ENCODE measurements at places on chromosomes 5 and 9.

- DNase-seq, result no peak
These were observed 130.2 kb downstream of the TLE1 start for GRCh38 chr9:81559197-81559596.

- DNase-seq, result no peak
These were observed 404.6 kb downstream of the GADD45G start for GRCh38 chr9:90009447-90009846.

DNA sequence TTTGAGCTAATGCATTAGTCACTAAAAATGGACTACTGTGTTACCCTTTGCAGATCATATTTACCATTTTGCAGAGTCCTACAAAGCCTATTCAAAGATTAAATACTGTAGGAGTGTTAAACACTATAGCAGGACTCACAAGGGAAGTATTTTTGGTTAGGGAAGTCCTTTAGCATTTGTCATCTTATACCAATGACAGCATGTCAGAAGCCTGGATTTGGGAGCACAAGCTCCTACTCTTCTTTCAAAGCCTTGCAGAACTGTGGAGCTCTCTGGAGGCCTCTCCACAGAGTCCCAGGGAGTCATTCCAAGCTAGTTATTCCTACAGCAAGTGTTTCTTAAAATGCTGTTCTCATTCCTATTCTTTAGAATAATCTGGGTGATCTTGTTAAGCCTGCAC is 288.8 kb downstream of the PIK3R1 start:
- no peak for DNase-seq

GRCh38 chr9:134344068-134344799 is 18.0 kb downstream of the RXRA start:
- no peak for DNase-seq

DNA sequence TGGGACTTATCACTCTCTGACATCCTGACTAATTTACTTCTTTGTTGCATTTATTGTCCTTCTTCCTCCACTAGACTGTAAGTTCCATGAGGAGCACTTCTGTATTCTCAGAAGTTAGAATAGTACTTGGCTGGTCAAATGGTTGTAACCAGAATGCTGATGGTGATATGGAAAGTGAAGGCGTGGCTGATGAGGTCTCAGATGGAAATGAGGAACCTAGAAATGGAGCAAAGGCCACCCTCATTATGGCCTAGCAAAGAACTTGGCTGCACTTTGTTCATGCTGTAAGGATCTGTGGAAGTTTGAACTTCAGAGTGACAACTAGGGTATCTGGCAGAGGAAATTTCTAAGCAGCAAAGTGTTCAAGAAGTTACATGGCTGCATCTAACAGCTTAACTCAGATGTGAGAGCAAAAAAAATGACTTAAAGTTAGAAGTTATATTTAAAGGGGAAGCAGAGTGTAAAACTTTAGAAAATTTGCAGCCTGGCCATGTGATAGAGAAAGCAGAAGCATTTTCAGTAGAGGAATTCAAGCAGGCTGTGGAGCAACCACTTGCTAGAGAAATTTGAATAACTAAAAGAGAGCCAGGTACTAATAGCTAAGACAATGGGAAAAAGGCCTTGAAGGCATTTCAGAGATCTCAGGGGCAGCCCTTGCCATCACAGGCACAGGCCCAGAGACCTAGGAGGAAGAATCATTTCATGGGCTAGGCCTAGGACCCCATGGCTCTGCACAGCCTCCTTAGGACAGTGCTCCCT is 14.9 kb upstream of the SLC22A5 start:
- DNase-seq, result no peak

- DNase-seq, result no peak
These were observed 64.3 kb upstream of the NAA35 start for GRCh38 chr9:85876628-85877027.

DNA sequence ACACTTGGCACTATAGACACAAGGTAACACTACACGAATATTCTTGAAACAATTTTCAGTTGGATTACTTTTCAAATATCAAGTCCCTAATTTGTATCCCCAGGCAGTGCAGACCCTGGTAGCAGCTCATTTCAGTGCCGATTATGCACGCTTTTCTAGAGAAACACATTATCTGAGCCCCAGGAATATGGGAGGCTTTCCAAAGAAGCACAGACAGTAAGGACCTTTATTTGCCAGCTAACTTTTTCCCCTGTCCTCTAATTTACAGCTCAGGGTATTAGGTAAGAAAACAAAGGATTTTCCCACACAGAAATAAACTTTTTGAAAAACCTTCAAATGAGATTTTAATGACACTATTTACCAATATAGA is 852.3 kb upstream of the DMAC1 start:
- no peak for DNase-seq

GRCh38 chr9:120879446-120879845 is 2.5 kb upstream of the PHF19 start:
- DNase-seq, result no peak

GRCh38 chr9:83959061-83959460 is 21.0 kb downstream of the HNRNPK start:
- no peak for DNase-seq

DNA sequence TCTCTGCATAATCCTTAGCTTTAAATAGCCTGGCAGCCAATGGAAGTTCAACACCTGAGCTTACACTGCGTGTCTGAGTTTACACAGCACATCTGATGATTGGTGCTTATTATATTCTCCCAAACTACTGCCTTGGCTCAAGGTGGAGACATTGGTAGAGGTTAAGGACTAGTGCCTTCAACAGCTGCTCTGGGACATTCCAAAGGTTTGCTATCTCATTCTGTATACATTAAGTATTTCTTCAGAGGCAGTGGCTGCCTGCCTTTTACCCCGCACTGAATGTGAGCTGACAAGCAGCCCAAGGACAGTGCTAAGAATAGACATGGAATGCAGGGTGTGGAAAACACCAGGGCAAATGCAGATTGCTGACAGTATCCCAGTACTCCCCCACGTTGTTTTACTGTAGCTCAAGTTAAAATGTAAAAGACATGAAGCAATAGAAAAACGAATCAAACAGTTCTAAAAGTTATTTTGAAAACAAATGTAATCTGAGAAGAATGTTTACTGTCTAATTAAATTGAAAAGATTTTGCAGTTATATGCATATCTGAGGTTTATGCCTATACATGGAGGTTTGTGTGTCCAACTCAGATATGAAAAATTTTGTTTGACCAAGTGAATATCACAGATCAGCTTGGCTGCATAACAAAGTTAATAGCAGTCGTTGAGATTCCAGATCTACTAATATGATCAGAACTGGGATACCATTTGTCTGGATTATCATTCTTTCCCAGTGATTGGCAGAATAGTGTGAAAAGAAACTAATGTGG is 1.8 kb downstream of the HSPB3 start:
- no peak for DNase-seq

GRCh38 chr5:140054086-140054689 is 11.1 kb upstream of the NRG2 start:
- DNase-seq, result no peak

DNA sequence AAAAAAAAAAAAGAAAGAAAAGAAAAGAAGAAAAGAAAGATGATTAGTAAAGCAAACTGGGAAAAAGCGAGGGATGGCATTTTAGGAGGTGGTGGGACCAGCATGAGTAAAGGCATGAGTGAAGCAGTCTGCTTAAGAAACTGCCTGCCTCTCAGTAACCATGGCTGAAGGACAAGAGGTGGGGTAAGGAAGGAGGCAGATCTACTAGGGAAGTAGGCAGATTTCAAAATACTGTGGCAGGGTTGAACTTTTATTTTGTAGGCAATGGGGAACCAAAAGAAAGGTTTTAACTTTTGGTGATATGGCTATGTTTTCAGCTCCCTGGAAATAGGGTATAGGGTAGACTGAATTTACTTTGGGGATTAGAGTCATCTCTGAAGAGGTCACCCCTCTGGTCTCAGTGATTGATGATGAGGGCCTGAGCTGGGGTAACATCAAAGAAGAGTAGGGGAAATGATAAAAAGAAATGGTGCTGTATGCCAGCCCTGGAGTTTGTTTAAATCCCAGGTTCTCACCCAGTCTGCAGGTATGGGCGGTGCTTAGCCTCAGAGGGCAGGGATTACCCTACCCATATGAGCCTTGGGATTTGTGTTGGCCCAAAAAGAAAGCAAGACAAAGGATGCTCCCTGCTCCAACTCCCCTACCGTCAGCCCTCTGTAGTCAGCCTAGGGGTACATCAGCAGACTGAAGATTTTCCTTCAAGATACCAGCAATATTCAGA is 316.2 kb downstream of the CWC27 start:
- DNase-seq, result no peak

- no peak for DNase-seq
These were observed 2.1 kb downstream of the RIC1 start for GRCh38 chr9:5631026-5631425.

- DNase-seq, result no peak
These were observed 4.8 kb downstream of the ANKRD34B start for GRCh38 chr5:80565330-80565729.

- no peak for DNase-seq
These were observed 271.1 kb downstream of the TRIM36 start for GRCh38 chr5:114898602-114899001.

DNA sequence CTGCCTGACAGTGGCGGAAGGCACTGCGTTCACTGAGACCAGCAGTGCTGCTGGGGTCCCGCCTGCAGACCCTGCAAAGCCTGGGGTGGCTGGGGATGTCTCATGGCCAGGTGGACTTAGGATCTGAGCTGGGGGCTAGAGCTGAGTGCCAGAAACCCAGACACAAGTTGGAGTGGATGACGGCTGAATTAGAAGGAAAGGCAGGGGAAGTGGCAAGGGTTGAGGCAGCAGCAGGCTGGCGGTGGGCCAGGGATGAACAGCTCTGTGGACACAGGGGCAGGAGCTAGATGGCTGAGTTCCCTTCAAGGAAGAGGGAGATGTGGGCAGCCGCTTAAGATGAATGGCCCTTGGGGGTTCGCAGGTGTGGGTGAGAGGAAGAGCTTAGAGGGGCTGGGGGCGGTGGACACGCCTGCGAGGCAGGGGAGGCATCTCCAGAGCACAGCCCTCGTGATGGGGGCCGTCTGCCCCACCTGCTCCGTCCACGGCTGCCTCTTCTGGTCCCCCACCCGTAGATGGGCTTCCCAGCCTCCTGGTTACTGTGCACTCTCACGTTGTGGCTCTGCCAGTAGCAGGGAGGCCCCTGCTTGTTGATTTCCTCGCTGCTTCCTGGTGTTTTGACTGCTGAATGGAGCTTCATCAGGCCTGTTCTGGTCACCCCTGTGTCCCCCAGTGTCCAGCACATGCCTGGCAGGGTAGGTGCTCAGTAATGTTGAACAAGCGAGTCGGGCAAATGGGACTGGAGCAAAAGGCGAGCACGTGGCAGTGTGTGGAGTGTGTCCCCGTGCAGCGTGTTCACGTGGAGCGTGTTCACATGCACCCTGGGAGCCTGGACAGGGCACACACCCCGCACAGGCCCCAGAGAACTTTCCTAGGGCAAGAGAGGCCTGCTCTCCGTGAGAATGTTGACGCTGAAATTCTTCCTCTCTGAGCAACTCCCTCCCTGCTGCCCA is 168.2 kb downstream of the CACNA1B start:
- DNase-seq, result no peak

- DNase-seq, result no peak
These were observed 1.4 kb downstream of the DOK3 start for GRCh38 chr5:177508221-177508611.

GRCh38 chr9:87270221-87270847 is 227.3 kb upstream of the DAPK1 start:
- no peak for DNase-seq

GRCh38 chr5:159174511-159175168 is 34.7 kb downstream of the RNF145 start:
- DNase-seq, result no peak

DNA sequence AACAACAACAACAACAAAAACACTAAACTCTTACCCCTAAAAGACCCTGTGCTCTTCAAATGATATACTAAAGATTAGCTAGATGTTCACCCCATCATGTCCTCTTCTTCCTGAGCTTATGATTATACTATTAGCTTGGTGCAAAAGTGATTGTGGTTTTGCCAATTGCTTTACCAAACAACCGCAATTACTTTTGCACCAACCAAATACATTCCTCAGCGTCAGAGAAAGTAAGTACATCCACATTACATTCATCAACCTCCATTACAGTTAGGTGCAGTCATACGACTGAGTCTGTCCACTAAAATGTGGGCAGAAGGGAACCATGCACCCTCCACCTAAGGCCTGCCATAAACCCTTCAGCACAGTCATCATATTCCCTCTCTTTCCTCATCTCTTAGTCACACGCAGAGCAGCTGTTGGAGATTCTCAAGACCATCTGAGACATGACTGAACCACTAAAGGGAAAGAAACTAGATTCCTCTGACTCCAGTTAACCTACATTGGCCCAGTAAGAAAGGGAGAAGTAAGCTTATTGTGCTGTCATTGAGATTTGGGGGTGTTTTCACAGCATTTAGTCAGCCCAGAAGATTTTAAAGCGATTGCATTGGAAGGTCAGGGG is 181.6 kb upstream of the TLE4 start:
- DNase-seq, result no peak

- no peak for DNase-seq
These were observed 116.1 kb upstream of the TNC start for GRCh38 chr9:115234094-115234493.

GRCh38 chr9:107279086-107279485 is 4.0 kb upstream of the RAD23B start:
- no peak for DNase-seq

GRCh38 chr9:37947977-37948376 is 44.0 kb upstream of the SLC25A51 start:
- DNase-seq, result no peak

GRCh38 chr5:78050888-78051287 is 243.6 kb downstream of the AP3B1 start:
- DNase-seq, result no peak

DNA sequence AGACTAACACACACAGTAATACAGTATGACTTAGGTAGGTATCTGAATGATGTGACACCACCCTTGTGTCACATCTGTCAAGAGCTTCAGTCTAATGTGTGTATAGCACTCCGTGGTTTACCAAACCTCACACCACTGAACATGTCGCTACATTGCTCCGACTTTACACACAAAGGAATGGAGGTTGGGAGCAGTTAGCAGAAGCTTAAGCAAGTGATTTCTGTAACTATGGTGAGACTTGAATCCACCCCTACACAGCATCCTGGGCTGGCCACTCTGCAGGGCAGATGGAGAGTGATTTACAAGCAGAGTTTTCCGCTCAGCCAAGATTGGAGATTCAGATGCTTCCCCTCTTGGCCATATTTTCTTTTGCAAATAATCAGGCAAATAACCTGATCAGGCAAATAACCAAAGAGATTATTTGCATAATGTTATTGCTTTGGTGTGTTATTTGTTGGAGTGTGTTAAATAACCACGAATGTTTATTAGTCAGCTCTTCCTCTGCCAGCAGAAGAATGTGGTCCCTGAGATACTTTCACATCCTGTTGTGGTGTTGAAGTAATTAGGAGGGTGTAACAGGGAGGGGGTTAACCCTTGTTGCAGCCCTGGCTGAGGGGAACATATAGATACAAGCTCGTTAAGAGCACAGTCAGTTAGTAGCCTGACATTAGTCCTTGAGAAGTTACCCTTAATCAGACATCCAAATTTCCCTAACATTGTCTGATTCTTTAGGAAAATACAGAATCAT is 92.8 kb downstream of the SNX18 start:
- DNase-seq, result no peak

- no peak for DNase-seq
These were observed 431 bp downstream of the TMOD1 start for GRCh38 chr9:97501972-97502221.
